ENCODE measurements at places on chromosomes 7 and 10. TPM values are rescaled to one million over a fixed set of nuclear protein-coding genes. Genes with fewer than 3 reads are reported as not detected.

The RTKN2 gene
- not detected for total RNA-seq

GRCh38 chr10:49049660-49050059 lies 65.7 kb downstream of the VSTM4 start:
- no peak for DNase-seq

DNA sequence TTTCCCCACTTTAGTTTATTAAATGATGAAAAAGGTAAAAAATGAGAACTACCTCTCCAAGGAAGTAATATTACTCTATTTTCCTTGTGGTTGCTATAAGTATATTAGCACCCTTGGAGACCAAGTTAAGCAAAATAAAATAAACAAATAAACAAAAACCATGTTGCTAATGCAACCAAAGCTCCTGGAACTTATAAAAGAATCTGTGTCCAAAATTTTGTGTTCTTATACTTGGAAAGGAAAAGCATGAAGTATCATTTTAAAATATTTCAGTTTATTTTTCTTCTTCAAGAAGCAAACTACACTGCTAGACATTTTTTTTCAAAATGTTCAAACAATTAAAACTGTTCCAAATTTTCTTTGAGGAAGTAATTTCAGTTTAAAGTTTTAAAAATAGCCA lies 441.9 kb upstream of the LRRTM3 start:
- no peak for DNase-seq

DNA sequence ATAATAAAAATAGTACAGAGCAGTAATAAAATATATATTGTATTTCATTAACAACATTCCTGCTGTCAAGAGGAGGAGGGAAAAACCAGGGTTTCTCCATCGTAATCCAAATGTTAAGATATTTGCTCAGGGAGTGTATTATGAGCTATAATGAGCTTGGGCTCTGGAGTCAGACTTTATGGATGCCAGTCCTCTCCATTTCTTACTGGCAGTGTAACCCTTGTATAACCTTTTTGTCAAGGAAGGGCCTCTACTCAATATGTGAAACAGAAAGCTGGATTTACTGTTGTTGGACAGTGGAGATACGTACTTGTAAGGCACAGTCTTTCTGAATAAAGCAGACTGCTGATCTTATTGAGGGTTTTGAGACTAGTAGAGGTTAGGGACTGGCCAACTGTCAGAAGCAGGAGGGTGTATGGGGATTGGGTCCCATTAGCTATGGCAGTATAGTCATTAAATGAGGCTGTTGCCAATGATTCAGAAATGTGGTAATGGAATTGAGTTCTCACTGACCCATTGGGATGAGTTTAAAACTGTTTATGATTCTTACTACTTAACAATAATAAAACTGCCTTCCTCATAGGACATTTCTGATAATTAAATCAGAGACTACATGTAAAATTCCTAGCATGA lies 56.5 kb downstream of the ZNF277 start:
- DNase-seq, result no peak

The LBX1 gene
- not detected for total RNA-seq

The GLRX3 gene
- total RNA-seq, result 69.2 TPM

The ANK3 gene
- total RNA-seq, result 179 TPM

The HOXA3 gene
- not detected for total RNA-seq

The MUC3A gene
- total RNA-seq, result 0.19 TPM

The GSTO2 gene
- 0.80 TPM for total RNA-seq

The SMKR1 gene
- not detected for total RNA-seq

The GPR26 gene
- total RNA-seq, result not detected

GRCh38 chr10:32023264-32023663 lies 33.0 kb downstream of the KIF5B start:
- DNase-seq, result no peak

The EVX1 gene
- not detected for total RNA-seq

- DNase-seq, result no peak
Measured at GRCh38 chr10:15169555-15170401, 1.3 kb upstream of the NMT2 start.

DNA sequence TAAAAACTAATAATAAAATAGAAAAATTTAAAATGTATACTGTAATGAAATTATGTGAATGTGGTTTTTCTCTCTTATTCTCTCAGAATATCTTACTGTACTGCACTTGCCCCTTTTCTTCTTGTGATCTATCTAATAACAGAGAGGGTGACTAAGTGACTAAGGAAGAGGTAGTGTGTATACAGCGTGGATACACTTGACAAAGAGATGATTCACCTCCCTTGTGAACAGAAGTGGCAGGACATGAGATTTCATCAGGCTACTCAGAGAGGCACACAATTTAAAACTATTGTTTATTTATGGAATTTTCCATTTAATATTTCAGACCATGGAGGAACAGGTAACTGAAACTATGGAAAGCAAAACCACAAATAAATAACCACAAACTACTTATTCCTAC lies 806.6 kb upstream of the GHITM start:
- no peak for DNase-seq

GRCh38 chr10:115052226-115052625 lies 40.9 kb upstream of the ATRNL1 start:
- DNase-seq, result no peak

DNA sequence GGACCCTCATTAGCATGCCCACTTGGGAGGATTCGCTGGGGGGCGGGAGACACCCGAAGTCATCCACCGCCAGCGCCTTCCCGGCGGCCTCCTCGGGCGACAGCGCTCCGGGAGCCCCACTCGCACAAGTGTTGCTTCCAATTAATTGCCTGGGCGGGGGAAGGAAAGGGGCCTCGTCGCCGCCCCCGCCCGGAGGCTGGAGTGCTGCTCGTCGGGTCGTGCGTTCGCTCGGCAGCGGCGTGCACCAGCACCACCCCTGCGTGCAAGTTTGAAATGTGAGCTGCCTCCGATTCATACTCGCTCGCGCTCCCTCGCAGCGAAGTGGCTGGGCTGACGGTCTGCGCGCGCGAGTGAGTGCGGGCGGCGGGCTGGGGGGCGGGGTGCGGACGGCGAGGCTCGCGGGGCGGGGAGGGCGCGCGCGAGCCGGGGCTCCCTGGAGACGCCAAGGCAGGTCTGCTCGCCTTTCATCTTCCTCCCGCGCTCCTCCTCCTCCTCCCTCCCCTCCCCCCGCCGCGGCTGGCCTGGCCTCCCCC lies 104.6 kb upstream of the PPIF start:
- DNase-seq, result peak; percentile 74

GRCh38 chr7:75723444-75723843 lies 15.3 kb downstream of the HIP1 start:
- no peak for DNase-seq

GRCh38 chr10:130810856-130811255 lies 500.7 kb downstream of the TCERG1L start:
- DNase-seq, result no peak

The FZD8 gene
- 6.6 TPM for total RNA-seq
